Stimulated activated CD4-positive, alpha-beta T cell treated with anti-CD3 and anti-CD28 coated beads, Interleukin-2, amount 100 ng/mL, for 48 hours (primary cell): ENCODE measurements at places on chromosomes 3 and 15.

DNA sequence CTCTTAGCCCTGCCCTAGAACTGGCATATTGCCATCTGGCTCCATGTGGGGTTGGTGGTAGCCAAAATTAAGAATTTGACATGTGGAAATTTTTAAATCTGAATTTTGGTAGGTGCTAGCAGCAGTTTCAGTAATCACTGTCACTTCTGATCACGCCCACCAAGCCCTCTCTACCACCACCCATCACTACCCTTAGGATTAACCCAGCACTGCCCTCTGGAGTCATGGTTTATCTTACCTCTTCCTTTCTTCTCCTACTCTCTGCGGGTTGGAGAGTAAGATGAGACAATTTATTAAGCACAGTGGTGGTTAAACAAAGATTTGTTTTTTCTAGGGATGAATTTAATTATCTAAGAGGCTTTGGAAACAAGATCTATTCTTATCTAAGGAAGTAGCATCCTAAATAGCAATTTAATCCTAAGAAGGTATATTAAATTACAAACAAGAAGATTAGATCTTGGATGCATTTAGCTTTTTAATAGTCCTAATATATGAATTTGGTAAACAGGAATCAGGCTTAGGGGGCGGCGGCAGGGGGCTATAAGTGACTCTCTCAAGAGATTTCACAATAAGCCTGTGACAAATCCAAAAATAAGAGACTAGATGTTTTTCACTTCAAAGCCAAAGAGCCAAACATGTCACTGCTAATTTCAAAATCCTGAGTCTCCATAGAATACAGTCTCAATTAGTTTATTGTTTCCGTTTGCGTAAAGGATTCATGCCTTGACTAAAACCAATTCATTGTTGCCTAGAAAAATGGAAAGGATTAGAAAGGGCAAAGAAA, 498.4 kb upstream of the UBE2E2 start:
- no peak for DNase-seq

DNA sequence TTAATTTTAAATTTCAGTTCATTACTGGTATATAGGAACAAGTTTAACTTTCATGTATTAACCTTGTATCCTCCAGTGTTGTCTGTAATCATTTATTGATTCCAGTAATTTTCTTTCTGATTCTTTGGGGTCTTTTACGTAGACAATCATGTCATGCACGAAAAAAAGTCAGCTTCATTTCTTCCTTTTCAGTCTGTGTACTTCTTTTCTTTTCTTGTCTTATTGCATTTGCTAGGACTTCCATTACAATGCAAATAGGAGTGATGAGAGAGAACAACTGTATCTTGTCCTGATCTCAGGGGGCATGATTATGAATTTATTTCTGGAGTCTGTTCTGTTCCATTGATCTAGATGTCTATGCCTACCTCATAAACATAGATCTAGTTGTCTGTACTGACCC, 56.5 kb downstream of the STT3B start:
- no peak for DNase-seq

GRCh38 chr15:78457101-78457500, 19.1 kb downstream of the IREB2 start:
- DNase-seq = no peak

GRCh38 chr15:101504866-101505609, 15.5 kb upstream of the PCSK6 start:
- DNase-seq = no peak

DNA sequence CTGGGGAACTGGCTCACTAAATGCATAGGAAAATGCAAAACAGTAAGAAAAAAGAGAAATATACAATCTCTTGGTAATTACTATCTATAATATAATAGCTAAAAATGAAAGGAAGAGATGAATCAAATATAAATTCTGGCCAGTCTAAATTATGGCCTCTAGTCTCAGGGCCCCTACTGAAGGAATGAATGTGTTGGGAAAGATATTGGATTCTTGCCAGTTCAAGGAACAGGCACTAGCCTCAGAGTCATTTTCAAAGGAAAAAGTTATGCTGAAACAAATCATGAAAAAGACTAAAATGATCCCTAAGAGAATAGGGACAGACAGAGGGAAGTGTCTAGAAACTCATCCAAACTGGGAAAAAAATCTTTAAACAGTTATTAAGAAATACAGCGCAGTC, 62.4 kb downstream of the C3orf80 start:
- DNase-seq = no peak

DNA sequence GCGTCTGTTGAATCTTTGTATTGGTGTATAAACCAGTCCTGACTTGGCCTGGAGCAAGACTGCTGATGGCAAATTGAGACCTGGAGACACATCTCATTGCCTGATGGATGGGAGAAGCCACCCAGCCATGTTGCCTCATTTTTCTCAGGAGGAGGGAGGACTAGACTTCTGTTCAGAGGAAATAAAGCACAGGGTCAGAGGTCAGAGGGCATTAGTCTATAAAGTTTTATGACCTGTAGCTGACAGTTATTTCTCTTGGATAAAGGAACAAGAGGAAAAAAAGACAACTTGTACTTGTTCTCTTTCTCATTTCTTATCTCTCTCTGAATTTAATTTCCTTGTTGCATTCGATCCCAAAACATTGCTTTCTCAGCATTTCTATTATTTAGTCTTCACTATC, 775.9 kb downstream of the SQOR start:
- no peak for DNase-seq

GRCh38 chr3:30263238-30263924, 343.0 kb upstream of the TGFBR2 start:
- DNase-seq = no peak

- no peak for DNase-seq
Measured at GRCh38 chr15:71707230-71708050, 102.9 kb upstream of the NR2E3 start.

DNA sequence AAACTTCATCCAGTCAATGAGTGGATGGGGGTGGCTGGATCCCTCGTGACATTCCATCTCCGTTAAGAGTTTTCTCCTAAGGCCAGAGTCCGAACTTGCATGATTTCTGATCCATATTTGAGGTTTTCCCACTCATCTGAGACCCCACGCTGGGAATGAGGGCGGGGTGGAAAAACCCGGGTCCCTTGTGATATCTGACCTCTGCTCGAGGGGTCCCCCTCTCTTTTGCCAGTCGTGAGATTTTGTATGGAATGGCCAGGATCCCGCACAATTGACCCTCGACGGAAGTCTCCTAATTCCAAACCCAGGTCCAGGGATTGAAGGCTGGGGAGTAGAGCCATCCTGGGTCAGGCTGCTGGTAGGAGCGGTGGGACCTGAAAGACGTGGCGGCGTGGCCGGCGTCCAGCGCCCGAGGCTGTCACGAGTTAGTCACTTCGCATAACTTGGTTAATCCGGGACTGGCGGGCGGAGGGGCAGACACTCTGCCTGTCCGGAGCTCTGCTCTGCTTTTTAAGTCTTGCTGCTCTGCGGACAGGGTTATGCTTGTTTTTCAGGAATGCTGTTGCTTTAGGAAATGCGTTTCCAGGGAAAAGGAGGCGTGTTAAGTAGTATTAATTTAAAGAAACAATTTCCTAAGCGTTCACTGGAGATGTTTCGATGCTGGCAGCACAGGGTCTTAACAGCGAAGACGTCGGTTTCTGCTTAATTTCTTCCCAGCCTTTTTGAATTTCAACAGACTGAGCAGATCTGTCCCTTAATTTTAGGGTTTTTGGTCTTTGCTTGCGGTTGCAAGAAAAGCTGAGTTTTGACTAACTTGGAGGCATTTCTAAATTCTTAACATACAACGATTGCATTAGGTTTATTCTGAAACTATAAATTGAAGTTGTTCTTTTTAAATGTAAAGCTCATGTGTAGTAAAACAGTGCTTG, 69.7 kb upstream of the LRRFIP2 start:
- DNase-seq = peak; percentile 37

DNA sequence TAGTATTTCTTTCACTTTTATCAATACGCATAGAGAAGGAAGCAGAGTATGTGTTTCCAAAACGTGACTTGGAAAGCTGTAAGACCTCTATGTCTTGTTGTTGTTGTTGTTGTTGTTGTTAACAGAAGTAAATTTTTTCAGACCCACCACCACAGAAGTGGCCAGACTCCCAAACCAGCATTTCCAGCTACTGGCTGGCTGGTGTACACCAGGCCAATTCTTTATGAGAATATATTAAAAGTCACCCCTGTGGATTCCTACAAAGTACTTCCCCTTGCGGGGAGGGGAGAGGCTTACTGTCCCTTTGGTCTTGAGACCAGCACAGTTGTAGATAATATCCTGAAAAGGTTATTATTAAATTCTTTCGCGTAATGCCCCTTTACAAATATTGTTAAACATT, 1.6 kb upstream of the FOXP1 start:
- no peak for DNase-seq

GRCh38 chr3:106294121-106294520, 425.3 kb upstream of the CBLB start:
- no peak for DNase-seq

DNA sequence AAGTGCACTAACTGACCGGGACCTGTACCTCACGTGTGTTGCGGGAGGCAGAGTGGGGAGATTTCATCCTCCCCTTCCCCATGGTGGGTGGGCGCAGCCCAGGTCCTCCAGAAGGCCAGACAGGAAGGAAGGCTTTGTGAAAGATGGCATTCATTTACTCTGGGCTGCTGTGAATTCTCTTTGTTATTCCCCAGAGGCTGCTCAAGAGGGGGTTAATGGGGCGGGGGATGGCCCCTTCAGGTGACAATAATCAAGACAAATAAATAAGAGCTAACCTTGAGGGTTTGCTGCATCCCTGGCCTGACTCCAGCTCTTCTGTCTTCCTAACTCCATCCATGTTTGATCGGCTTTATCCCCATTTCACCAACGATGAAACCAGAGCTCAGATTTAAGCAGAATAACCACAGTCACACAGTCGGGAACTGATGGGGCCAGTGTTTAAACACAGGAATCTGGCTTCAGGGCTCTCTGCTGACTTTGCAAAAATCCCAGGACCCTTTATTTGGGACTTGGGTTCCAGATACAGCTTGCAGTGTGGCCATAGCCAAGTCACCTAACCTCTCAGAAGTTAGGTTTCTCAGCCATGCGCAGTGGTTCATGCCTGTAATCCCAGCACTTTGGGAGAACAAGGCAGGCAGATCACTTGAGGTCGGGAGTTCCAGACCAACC, 16.5 kb downstream of the PIF1 start:
- DNase-seq = no peak

DNA sequence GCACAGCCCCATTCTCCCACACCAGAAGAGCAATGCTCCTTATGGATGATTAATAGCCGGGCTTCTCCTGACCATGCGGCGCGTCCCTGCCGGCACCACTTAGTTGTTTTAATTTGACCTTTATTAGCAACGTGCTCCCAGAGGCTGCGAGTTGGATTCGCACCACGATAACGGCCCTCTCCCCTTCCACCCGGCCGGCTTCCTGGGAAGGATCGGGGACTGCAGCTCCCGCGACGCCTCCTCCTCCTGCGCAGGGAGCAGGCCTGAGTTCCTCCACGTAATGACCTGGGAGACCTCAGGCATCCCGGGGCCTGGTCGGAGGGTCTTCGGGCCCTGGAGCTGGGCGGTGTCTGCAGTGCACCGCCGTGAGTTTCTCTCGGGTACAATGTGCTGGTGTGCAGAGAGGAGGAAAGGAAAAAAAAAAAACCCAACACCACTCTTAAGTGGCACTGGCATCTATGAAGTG, 243.3 kb upstream of the TOPAZ1 start:
- DNase-seq = no peak

GRCh38 chr3:115341208-115341607, 194.1 kb upstream of the ZBTB20 start:
- no peak for DNase-seq

- DNase-seq = no peak
Measured at GRCh38 chr15:92749216-92749615, 93.6 kb upstream of the FAM174B start.

- no peak for DNase-seq
Measured at GRCh38 chr3:68866157-68866556, 66.2 kb downstream of the TAFA4 start.

DNA sequence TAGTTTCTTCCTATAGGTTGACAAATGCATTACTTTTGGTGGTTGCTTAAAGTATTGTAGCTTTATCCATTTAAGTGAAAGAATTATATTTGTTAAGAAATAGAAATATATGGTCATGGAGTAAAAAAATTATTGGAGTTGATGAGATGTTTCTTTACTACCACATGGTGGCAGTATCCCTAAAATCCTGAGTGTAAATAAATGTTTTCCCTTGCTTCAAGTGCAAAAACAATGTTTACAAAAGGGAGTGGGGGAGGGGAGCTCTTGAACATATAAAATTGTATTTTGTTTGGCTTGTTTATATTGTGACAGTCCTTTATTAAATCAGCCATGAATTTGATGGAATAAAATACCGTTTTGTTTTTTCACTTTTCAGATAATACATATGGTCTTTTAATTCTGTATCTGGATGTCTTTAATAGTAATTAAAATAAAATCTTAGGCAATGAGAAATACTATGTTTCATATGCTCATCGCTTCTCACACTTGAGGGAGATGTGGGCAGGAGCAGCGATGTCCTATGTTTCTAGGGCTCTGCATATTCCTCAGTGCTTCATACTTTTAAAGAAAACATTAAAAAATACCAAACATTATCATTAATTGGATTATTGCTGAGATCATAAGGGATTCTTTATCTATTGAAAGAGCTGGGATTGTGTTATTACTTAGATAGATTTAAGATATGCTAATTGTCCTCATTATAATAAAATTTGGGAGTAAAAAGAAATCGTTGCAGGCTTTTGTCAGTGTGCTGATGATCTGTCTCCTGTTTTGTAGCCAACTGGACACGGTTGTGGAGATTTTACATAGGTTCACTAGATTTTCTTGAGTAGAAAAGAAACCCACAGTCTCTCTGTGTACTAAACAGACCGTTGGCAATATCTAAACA, 349.7 kb downstream of the TUSC7 start:
- DNase-seq = no peak

GRCh38 chr15:40256638-40257235, 17.9 kb downstream of the PAK6 start:
- DNase-seq = no peak

- DNase-seq = no peak
Measured at GRCh38 chr15:100152463-100152862, 189.3 kb downstream of the ADAMTS17 start.
